ENCODE measurements at places on chromosomes 11 and 22.

DNA sequence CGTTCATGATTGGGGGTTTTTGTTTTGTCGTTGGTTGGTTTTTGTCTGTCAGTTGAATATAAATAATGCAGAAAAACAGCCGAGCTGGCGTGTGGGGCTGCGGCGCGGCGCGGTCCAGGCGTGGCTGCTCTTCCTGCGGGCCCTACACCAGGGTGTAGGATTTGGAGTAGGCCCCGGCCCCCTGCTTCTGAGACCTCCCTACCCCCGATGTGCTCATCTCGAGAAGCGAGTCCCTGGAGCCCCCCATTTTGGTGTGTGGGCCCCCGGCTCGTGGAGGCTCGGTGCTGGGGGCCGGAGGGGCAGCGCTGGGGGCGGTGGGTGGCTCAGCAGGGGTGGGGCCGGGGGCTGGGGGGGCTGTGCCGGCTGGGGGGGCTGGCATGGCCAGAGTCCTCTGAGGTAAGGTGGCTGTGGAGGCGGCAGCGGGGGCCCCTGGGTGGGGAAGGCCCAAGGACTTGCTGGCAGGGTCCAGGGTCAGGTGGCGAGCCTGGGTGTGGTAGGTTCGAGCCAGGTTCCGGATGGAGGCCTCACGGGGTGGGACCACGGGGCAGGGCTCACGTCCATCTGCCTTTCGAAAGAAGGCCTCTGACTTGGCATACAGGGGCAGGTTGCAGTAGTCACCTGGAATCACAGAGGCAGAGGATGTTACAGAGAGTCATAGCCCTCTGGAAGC is 100.7 kb downstream of the CEP164 start:
- DNase-seq, result no peak

DNA sequence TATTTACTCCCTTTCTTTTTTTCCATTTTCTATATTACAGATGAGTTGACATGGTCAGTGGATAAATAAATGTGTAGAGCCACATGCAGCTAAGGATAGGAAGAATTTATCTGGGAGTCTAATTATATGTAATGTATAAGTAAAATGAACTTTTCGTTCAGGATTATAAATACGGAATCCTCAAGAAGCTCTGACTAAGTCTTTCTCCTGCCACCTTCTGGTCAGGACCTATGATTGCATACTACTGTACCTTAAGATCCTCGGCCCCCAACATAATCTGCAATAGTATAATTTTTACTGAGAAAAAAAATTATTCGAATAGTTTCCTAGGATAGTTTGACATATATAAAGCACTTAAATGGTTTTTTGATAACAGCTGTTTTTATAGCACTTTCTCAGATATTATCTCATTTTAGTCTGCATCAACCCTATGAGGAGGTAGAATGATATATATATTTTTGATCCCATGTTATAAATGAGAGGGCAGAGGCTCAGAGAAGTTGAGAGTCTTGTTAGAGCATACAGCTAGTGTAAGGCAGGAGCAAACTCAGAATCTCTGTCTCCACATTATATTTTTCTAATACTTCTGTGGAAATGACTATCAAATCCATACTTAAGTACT is 36.1 kb downstream of the CCDC90B start:
- peak; percentile 39 for DNase-seq

DNA sequence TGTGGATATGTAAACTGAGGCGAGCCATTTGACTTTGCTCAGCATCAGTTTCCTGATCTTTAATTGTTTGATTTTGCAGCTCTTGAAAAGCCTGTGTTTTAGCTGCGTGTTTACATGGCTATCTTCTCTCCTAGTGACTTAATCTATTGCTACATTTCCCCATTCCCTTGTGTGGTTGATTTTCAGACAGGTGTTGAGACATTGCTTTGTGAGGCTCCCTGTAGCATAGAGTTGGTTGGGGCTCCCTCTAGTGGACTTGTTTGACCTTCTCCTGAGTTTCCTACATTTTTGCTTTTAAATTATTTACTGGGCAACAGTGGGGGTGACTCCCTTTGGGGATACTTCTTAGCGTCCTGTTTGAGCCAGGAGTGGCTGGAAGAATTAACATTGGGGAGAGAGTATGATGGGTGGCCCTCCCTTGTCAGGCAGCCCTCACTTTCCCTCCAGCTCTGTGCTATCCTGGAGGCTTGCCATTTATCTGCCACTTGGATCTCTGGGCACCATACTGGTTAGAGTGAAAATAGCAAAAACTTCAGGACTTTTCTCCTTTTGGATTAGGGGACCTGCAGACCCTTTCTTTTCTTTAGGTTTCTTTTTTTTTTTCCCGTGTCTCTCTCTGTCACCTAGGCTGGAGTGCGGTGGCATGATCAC is 9.2 kb upstream of the CBL start:
- DNase-seq, result peak; percentile 90

DNA sequence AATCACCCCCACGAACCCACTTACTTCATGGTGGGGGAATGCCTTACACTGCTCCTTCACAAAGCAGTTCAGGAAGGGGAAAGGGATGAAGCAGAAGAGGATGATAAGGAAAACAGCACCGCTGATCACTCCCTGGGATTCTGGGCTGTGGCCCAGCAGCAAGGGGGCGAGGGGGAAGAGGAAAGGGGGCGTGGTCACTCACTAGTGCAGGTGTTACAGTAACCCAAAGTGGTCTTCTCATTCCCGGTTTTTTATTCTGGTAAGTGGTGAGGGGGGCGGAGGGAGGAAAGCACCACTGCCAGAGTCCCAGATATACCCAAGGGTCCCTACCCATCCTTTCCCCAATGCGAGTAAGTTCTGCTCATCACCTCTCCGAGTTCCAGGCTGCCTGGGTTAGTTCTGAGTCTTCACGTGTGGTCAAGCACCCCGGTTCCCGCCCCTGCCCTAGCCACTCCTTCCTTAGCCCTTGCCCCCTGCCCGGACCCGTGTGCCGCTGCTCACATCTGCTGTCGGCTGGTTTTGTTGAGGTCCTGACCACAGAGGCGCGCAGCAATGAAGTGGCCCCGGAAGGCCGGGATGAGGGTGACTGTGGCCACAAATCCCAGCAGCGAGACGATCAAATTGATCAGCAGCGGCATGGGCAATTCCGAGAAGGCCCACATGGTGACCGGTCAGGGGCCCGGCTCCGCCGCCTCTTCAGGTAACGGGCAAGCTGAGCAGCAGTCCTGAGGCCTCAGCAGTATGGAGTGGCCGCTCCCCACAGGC is 477 bp downstream of the DPAGT1 start:
- DNase-seq, result no peak

DNA sequence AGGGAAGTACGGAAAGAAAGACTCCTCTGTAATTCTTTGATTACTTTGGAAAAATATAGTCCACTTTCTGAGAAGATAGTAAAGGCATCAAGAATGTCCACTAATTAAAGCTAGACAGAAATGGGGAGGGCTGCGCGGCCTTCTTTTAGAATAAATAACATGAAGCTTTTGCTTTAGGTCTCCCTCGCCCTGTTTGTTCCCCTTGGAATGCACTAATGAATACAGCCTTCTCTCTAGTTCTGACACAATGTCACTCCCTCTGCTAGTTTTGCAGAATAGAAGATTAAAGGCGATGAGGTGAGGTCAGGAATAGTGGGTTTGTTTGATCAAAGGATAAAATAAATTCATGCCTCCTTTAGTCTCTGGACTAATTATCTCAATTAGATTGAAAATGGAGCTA is 543.9 kb downstream of the OPCML start:
- no peak for DNase-seq

DNA sequence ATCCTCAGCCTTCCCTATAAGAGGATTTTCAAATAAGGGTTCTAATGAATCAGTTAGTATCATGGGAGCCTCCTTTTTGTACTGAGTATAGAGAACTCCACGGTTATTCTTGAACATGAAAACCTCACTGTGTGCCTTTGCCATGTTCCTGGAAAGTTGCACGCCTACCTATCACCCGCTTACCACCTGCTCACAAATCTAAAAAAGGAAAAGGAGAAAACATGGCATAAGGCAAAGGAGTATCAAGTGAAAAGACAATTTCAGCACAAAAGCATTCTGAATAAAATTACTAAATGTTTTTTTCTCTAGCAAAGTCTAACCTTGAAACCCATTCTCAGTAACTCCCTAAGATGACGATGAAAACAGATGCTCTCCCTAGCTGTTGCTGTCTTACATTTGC is 511.8 kb upstream of the API5 start:
- no peak for DNase-seq

DNA sequence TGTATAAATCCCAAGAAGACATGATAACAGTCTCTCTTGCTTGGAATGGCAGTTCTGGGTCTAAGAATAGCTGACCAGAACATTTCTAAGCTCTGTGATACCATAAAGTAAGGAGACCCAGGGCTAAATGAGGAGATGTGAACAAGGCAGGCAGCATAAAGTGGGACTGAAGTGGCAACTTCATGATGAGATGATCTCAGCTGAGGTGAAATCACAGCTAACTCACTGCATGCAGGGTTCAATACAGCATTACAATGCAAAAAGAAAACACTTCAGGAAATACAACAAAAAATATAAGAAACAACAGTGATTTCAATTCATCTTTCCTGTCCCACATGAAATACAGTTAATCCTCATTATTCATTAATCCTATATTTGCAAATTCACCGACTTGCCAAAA is 44.6 kb downstream of the MRE11 start:
- no peak for DNase-seq

GRCh38 chr11:70466596-70466995 is 68.3 kb downstream of the CTTN start:
- DNase-seq, result no peak

GRCh38 chr11:125743681-125744080 is 2.4 kb upstream of the PATE1 start:
- no peak for DNase-seq

DNA sequence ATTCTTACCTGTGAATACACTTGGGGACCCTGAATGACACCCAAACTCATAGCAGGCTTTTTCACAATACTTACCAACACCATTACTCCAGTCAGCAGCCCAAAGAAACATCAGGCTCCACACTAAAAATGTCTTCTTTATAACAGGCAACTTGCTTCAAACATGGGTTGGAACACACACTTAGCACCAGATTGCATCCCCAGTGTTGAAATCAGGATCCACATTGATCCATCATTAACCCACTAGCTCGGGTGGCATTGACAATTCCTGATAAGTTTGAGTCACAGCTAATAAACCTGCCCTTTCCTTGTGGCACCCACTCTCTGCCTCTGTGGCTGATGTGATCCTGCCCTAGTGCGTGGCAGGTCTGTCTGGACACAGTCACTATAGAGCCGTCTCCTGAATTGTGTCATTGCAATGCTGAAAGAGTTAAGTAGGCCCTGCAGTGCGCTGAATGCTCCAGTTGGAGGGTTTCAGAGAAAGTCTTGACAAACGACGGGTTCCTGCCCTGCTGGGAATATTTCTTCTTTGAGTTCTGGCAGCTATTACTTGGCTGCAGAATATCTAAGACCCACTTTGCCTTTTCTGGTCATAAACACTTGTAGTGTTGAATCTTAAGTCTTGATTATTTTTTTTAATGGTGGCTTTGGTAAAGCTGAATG is 19.6 kb upstream of the C11orf96 start:
- DNase-seq, result no peak

GRCh38 chr11:14119357-14119756 is 156.8 kb downstream of the SPON1 start:
- DNase-seq, result no peak

GRCh38 chr11:14125529-14125928 is 163.0 kb downstream of the SPON1 start:
- no peak for DNase-seq

- DNase-seq, result no peak
Observed at GRCh38 chr11:58562375-58562800, 13.3 kb downstream of the LPXN start.

GRCh38 chr22:27755521-27756211 is 45.9 kb downstream of the MN1 start:
- no peak for DNase-seq

- DNase-seq, result no peak
Observed at GRCh38 chr22:17315310-17315709, 54.0 kb upstream of the CECR2 start.

GRCh38 chr11:66346476-66347424 is 679 bp downstream of the B4GAT1 start:
- DNase-seq, result no peak

DNA sequence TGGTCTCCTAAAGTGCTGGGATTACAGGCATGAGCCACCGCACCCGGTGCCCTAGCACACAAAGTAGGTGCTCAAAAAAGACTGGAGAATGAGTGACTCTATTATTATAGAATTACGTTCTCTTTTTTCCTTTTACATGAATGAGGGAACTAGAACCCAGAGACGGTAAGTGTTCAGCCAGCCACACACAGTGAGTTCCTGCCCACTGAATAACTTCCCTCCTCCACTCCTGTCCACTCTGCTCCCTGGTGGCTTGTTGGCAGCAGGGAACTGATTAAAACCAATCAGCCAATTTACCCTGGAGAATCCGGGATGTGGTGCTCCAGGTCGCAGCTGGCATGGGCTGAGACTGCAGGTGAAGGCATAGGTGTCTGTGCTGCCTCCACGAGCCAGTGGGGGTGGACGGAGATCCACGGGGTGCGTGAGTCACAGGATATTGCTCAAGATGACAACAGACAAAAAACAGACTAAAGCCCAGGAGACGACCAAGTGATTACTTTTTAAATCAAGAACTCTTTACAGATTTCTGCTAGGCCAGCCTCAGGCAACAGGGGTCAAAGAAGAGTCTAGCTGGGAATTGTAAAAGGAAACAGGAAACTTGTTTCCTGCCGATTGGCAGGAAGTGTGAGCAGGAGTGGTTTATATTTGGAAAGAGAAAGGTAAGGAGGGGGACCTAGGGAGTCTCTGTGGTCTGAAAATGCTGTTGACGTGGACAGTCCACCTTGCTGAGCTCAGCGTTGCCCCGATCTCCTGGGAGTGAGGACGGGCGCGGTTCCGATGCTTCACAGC is 95.2 kb upstream of the TP53I11 start:
- DNase-seq, result no peak

GRCh38 chr11:129119036-129119435 is 73.1 kb downstream of the ARHGAP32 start:
- DNase-seq, result no peak

DNA sequence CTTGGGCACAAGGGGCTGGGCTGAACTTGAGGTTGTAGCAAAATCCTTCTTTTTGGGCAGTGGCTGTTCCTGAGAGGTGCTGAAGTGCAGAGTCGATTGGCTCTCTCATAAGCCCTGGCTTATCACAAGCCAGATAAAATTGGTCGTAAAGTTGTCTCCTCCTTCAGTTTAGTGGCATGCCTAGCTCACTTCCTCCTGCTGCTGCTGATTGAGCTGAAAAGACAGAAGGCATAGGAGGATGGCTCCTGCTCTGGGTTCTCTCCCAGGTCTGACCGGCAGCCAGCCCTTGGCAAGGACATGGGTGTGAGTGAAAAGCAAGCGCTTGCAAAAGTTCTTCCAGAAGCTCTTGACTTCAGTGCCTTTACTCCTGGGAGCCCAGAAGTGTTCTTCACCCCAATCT is 83.9 kb downstream of the LDLRAD3 start:
- DNase-seq, result no peak

- no peak for DNase-seq
Observed at GRCh38 chr22:35912658-35913057, 116.0 kb downstream of the RBFOX2 start.

DNA sequence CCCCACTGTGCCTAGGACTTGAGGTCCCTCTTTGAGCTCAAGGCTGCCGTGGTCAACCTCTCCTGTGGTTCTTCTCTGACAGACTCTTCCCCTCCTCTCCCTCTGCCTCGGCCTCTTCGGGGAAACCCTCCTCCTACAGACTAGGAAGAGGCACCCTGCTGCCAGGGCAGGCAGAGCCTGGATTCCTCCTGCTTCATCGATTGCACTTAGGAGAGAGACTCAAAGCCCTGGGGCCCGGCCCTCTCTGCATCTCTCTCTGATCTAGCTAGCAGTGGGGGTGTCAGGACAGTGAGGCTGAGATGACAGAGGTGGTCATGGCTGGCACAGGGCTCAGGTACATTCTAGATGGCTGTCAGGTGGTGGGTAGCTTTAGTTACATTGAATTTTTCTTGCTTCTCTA is 63.6 kb upstream of the EMID1 start:
- DNase-seq, result no peak
